ENCODE measurements at places on chromosomes 5 and 9. TPM values are rescaled to one million over a fixed set of nuclear protein-coding genes. Genes with fewer than 3 reads are reported as not detected.

DNA sequence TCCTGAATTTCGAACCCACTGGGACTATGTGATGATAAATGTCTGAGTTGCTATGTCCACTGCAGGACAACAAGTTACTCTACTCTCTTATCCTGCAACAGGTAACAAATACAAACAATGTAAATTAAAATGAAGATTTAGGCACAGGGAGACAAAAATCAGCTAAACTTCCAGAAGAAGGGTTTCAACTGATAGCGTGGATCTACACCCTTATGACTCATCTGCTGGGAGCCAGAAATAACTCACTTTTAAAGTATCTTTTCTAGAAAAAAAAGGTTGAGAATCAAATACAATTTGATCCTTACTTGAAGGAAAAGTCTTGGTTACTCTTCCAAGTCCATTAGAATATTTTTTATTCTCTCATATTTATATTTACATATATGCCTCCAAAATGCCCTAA lies 21.4 kb downstream of the PJA2 start:
- peaks cover 13% of the 10 kb centered on the region for H3K4me1 ChIP-seq
- H3K27ac ChIP-seq = no peak overlapping the region
- H3K4me3 ChIP-seq = no peak overlapping the region
- DNase-seq = no peak

- DNase-seq = no peak
- no peak overlapping the region for H3K27ac ChIP-seq
- H3K4me1 ChIP-seq = no peaks in the 10 kb centered on the region
- H3K4me3 ChIP-seq = no peak overlapping the region
- no peaks in the 10 kb centered on the region for H3K36me3 ChIP-seq
Measured at GRCh38 chr5:77876316-77876715, 100.2 kb upstream of the TBCA start.

- no peak overlapping the region for H3K27ac ChIP-seq
- DNase-seq = no peak
- no peaks in the 10 kb centered on the region for H3K27me3 ChIP-seq
- no peak overlapping the region for H3K4me3 ChIP-seq
- H3K36me3 ChIP-seq = peaks cover 6% of the 10 kb centered on the region
- peaks cover 3% of the 10 kb centered on the region for H3K4me1 ChIP-seq
Measured at GRCh38 chr5:67699560-67699959, 503.0 kb upstream of the CD180 start.

DNA sequence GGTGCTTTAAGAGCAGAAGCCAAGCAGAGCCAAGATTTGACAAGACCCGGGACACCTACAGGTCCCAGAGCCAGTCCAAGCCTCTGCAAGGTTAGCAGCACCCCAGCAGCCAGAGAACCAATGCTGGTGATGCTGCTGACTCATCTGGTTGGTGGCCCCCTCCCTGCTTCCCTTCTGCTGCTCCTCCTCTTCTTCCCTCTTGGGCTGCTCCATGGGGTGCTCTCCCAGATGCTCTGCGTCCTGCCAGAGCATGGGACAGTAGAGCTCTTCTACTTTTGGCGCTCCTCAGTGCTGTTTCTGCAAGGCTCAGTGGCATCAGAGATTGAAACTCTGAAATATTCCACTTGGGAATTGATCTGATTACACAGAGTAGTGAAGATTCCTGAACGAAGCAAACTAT lies 76.1 kb upstream of the SAP30L start:
- peak overlapping the region; percentile 45 for H3K4me3 ChIP-seq
- peaks cover 4% of the 10 kb centered on the region for H3K36me3 ChIP-seq
- H3K27ac ChIP-seq = no peak overlapping the region

DNA sequence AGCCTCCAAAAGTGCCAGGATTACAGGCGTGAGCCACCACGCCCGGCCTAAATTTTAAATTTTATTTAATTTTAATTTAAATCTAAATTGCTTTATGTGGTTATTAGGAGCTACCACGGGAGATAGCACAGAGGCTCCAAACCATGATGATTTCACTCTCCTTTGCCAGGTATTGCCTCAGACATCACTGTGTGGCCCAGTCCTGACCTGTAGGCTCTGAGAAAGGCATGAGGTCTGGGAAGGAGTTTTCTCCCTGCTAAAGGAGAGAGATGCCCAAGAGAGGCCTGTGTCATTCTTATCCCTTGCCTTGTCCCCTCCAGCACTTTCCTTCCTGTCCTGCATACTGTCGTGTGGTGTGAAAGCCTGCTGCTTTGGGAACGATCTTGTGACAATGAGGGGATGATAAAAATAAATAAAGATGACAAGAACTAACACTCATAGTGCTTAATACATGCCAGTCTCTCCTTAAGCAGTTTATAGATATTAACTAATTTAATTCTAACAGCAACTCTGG lies 37.0 kb upstream of the BASP1 start:
- no peaks in the 10 kb centered on the region for H3K36me3 ChIP-seq
- no peak overlapping the region for H3K27ac ChIP-seq
- no peak for DNase-seq
- peaks cover 5% of the 10 kb centered on the region for H3K27me3 ChIP-seq

DNA sequence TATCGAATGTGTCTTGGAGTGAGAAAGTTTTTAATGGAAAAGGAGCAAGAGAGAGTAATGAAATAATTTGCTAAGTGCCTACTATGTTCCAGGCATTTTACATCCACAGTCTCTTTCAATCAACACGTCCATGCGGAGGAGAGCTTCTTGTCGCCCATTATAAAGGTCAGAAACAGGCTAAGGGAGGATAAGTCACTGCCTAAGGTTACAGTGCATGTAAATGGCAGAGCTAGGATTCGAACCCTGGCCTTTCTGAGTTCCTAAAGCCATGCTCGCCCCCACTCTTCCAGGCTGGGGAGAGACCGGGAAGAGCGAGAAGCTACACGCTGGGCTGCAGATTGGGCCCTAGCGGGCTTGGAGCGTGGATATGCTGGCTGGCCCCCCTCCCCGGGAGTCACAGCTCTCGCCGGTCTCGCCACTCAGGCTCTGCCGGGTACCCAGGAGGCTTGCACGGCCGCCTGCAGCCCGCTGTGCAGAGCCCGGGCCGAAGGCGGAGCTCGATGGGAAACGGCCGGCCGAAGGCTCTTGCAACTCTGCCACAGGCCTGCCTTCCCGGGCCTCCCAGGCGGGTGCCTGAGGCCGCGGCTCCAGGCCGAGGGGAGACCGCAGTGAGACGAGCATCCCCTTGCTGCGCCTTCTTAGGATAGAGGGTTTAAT lies 775 bp upstream of the LHX2 start:
- H3K4me3 ChIP-seq = peak overlapping the region; percentile 76
- H3K27ac ChIP-seq = no peak overlapping the region
- H3K36me3 ChIP-seq = no peaks in the 10 kb centered on the region
- H3K4me1 ChIP-seq = peaks cover 19% of the 10 kb centered on the region

DNA sequence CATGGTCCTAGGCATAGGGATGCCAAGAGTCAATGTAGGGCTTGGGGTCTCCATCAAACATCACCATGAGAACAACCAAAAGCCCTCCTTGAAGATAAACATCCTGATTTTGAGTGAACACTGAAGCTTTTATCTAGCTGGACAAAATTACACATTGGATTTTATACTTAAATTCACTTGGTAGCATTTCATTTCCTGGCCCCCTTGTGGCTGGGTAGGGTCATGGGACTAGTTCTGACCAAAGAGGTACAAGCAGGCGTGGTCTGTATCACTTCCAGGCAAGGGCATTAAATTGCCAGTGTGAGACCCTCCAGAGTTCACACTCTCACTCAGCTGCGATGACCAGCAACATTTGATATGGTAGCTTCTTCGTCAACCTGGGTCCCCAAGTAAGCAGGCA lies 320.3 kb downstream of the ACTL7B start:
- no peaks in the 10 kb centered on the region for H3K36me3 ChIP-seq
- H3K4me1 ChIP-seq = no peaks in the 10 kb centered on the region
- no peaks in the 10 kb centered on the region for H3K27me3 ChIP-seq
- DNase-seq = peak; percentile 30

DNA sequence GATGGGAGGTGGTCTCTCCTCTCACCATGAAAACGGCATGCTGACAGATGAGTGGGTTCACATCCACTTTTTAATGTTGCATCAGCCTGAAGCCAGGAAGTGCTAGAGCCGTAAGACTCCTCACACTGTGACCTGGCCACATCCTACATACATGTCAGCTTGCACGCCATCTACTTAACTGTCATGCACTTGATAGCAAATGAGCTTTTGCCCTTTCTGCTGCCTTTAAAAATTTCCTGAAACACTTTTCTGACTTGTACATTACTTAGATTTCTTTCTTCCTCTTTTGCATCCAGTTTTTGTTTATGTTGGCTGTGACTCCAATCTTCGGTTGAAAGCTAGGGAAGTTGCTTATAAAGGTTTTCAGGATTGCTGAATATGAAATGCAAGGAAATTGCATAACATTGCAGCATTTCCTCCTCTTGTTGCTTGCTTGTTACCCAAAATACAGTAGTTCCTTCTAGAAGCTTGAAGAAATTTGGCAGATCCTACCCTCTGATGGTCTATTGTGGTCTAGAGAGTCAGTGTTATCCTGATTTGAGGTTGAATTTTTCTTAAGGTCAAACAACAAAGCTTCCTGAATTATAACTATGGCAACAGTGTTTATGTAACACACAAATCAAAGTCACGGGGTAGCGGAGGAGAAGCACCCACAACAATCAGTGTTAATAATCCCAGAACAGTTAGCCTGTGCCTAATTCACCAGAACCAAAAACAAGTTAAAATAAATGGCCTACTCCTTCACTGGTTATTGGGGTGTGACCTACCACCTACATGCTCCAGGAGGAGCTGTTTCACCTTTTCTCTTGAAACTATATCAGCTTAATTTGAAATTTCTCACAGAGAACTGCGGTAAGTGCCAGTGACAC lies 232.5 kb downstream of the ARHGAP26 start:
- H3K36me3 ChIP-seq = no peaks in the 10 kb centered on the region
- no peak for DNase-seq
- H3K4me1 ChIP-seq = no peaks in the 10 kb centered on the region
- no peak overlapping the region for H3K4me3 ChIP-seq
- no peaks in the 10 kb centered on the region for H3K27me3 ChIP-seq
- H3K27ac ChIP-seq = no peak overlapping the region

DNA sequence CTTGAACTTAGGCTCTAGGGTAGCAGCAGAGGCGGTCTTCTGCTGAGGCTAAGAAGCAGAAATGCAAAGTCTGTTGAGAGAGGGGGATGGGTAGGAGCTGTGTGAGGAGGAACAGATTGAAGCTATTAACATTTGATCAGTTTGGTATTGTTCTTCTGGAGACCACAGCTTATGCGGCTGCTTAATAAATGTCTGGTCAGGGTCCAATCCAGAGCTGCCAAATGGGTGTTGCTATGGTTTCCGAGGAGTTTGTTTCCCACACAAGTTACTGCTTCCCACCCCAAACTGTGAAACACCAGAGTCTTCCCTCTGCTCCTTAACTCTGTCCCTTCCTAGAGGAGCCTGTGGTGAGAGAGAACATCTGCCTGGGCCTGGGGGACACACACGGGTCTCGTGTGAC lies 142.2 kb upstream of the KLF4 start:
- H3K4me3 ChIP-seq = no peak overlapping the region
- peaks cover 5% of the 10 kb centered on the region for H3K4me1 ChIP-seq
- no peaks in the 10 kb centered on the region for H3K36me3 ChIP-seq
- no peak for DNase-seq

DNA sequence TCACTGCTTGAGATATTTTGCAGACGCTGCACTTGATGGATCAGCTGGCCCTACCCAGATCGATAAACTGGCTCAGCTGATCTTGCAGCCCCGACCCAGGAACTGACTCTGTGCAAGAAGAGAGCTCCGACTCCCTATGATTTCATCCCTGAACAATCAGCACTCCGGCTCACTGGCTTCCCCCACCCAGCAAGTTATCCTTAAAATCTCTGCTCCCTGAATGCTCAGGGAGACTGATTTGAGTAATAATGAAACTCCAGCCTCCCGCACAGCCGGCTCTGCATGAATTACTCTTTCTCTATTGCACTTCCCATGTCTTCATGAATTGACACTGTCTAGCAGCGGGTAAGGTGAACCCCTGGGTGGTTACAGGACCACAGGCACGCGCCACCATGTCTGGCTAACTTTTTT lies 16.9 kb upstream of the NANS start:
- peaks cover 4% of the 10 kb centered on the region for H3K27me3 ChIP-seq
- H3K4me1 ChIP-seq = no peaks in the 10 kb centered on the region
- H3K27ac ChIP-seq = no peak overlapping the region
- H3K36me3 ChIP-seq = no peaks in the 10 kb centered on the region

GRCh38 chr9:92499701-92500100 lies 17.4 kb upstream of the ASPN start:
- no peaks in the 10 kb centered on the region for H3K27me3 ChIP-seq
- no peak for DNase-seq

- no peak overlapping the region for H3K27ac ChIP-seq
- H3K27me3 ChIP-seq = peaks cover 2% of the 10 kb centered on the region
- DNase-seq = no peak
- no peaks in the 10 kb centered on the region for H3K4me1 ChIP-seq
- H3K36me3 ChIP-seq = peaks cover 5% of the 10 kb centered on the region
Measured at GRCh38 chr5:10172247-10172646, 77.4 kb downstream of the ATPSCKMT start.

DNA sequence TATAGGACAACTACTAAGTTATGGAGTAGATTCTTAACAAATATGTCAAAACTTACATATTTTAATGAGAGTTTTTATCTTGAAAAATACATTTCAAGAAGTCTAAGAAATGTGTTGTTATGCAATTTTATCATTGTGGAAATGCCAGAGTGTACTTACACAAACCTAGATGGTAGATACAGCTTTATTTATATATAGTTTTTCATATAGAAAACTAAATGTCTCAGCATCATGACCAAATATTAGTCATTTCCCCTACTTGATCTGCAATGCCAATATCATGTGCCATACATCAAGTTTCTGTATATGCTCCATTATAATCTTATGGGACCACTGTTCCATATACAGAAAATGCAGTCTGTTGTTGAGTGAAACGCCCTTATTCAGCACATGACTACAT lies 28.7 kb downstream of the CAST start:
- H3K27ac ChIP-seq = no peak overlapping the region
- no peaks in the 10 kb centered on the region for H3K36me3 ChIP-seq
- no peak for DNase-seq
- no peaks in the 10 kb centered on the region for H3K27me3 ChIP-seq
- H3K4me1 ChIP-seq = no peaks in the 10 kb centered on the region

GRCh38 chr9:121187636-121188305 lies 13.9 kb downstream of the RAB14 start:
- H3K4me3 ChIP-seq = no peak overlapping the region
- DNase-seq = no peak
- no peaks in the 10 kb centered on the region for H3K27me3 ChIP-seq
- no peaks in the 10 kb centered on the region for H3K36me3 ChIP-seq
- peaks cover 2% of the 10 kb centered on the region for H3K4me1 ChIP-seq

GRCh38 chr5:42250-42649 lies 49.7 kb upstream of the PLEKHG4B start:
- H3K27me3 ChIP-seq = no peaks in the 10 kb centered on the region
- no peaks in the 10 kb centered on the region for H3K36me3 ChIP-seq
- peaks cover 14% of the 10 kb centered on the region for H3K4me1 ChIP-seq
- no peak overlapping the region for H3K4me3 ChIP-seq

GRCh38 chr5:54362434-54362833 lies 52.1 kb upstream of the ARL15 start:
- H3K27me3 ChIP-seq = no peaks in the 10 kb centered on the region
- DNase-seq = no peak
- no peak overlapping the region for H3K27ac ChIP-seq
- no peaks in the 10 kb centered on the region for H3K4me1 ChIP-seq

The G3BP1 gene
- 127 TPM for total RNA-seq

The CACFD1 gene
- total RNA-seq = 45.4 TPM

The PDCD1LG2 gene
- not detected for total RNA-seq

The ITGA1 gene
- 0.96 TPM for total RNA-seq

The PCDHA11 gene
- 23.2 TPM for total RNA-seq

The HINT2 gene
- total RNA-seq = 48.1 TPM

The ZFP37 gene
- 7.9 TPM for total RNA-seq

The TAF11L9 gene
- total RNA-seq = 0.83 TPM

The SLC4A9 gene
- not detected for total RNA-seq

The CSF1R gene
- total RNA-seq = not detected
